ENCODE measurements at places on chromosomes 2 and 18. TPM values are rescaled to one million over a fixed set of nuclear protein-coding genes. Genes with fewer than 3 reads are reported as not detected.

CCDC68 gene
- 16.0 TPM for total RNA-seq

COMMD1 gene
- 26.0 TPM for total RNA-seq

SERPINB12 gene
- not detected for total RNA-seq

COL3A1 gene
- total RNA-seq, result not detected

KRCC1 gene
- total RNA-seq, result 31.9 TPM

RNF125 gene
- 0.50 TPM for total RNA-seq

STPG4 gene
- 12.7 TPM for total RNA-seq

CRYGD gene
- total RNA-seq, result not detected

DNA sequence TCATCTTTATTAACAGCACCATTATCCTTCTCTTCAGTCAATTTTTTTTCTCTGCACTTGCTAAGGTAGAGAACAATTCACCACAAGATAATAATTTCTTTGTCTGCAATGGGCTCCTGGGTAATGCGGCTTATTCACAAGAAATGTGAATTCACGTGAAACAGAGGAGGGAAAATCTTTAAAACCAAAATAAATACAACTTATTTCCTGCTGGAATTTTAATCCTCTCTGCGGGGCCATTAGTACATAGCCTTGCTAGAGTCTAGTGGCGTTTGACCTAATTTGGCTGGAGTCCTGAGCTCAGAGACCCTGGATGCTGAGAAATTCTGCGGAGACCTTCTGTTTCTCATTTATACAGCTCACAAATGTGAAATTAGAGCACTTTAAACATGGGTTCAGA lies 319.3 kb upstream of the MMADHC start:
- no peak for DNase-seq

- DNase-seq, result no peak
These were observed 144.2 kb upstream of the PARD3B start for GRCh38 chr2:204401114-204401513.

DNA sequence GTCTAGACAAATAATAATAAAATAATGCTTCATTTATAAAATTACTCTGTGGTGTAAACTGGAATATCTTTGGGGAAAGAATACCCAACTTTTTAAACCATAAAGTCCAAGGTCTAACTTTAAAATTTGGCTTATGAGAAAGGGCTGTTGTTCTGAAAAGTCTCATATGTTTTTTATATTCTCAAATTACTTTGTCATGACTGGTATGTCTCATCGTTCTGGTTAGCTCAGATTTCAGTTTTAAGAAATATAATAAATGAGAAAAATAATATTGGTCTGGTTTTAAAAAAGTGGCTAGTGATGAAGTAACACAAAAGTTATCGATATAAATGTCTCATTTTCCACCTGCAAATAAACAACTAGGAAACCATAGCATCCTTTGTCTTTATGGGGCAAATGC lies 1658.1 kb downstream of the LRP1B start:
- DNase-seq, result no peak

DNA sequence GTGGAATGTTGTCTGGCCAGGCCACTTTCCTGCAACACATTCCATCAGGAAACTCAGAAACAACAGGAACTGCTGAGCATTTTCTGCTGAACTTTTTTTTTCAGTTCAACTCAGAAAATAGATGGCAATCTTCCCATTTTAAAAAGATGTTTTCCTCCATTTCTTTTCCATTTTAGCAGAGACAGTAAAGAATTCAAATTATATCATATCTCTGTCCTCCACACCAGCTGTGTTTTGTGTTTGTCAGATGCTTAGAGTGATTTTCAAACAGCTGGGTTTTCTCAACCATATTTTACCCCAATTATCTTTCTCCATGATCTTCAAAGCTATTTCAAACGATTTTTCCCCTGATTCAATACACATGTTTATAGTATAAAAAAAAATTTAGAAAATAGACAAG lies 713.4 kb downstream of the LRRTM4 start:
- DNase-seq, result no peak

DNA sequence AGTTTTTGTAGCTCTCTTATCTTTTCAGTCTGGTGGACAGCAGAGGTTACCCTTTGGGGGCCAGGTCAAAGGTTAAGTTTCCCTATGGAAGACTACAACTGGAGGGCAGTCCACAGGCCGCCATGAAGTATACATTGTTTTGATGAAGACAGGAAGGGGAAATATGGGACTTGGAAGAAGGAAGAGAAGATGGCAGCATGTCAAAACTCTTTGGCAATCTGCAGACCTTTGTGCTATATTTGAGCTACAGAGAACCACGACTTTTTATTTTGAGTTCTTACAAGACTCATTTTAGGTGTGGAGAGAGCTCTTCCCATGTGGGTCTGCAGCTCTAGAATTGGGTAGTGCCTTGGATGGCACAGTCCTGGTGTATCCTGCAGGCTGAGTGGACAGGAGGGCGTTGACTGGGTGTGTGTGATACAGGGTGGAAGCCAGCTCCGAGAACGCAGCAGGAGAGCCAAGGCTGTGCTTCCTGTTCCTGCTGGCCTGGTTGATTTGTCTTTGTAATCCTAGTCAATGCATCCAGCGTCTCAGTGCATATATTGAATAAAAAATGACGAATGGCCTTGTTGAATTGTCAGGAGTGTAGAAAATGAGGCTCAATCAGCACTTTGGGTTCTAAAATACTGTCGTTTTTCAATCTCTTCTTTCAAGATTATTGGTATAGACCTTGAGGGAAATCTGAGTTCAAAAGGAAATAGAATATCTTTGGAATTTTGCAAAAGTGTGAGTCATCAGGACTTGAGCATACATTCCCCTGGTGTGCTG lies 11.5 kb downstream of the ITGA6 start:
- peak; percentile 68 for DNase-seq

DNA sequence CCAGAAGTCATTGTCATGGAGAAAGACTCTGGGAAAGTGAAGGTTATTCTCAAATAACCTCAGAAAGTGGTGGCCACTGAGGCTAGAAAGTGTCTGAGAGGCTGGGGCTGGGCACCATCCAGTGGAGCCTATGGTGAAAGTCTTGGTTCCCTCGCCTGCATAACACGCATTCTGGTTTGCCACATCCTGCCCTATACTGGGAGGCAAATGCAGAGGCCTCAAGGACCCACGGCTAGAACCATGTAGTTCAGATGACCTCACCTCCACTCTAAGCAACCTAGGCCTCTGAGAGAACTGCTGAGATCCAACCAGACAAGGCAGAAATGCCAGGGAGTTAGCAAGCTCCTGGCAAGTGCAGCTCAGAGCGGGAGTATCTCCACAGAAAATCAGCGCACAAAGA lies 5.1 kb downstream of the ITGB6 start:
- DNase-seq, result no peak

GRCh38 chr2:88690591-88691338 lies 708 bp upstream of the RPIA start:
- peak; percentile 34 for DNase-seq

- DNase-seq, result no peak
These were observed 278.1 kb downstream of the LRATD1 start for GRCh38 chr2:14910654-14911053.

DNA sequence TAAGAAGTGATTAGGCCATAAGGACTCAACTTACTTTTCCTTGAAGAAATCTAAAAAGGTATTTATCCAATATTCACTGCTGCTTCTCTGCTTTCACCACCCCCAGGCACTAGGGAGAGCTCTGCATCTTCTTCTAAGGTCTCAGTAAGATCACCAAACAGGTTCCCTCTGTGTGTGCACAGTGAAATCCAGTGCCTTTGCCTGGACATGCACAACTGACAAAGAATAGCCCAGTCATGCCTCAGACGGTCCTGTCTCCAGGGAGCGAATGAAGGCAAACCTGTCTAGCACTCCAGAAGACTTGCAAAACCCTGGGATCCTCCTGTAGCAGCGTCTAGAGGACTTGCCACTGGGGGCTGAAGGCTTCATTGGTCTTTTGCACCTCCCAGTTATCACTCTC lies 344.5 kb upstream of the LRATD1 start:
- peak; percentile 73 for DNase-seq

DNA sequence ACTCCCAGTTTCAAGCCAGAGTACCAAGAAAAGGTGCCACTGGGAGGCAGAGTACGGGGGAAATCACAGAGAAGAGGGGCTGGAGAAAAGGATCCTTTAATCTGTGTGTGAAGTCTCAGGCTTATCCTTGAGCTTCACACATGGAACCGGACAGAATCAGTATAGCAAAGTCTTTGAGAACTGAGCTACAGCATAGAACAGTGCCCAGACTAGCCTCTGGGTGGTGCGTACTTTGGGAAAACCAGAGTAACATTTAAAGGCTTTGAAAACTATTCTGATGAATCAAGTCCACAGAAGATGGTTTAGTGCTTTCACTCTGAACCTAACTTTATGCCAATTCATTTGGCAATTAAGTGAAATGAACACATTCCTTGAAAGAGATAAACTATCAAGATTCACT lies 83.1 kb downstream of the BABAM2 start:
- no peak for DNase-seq

DNA sequence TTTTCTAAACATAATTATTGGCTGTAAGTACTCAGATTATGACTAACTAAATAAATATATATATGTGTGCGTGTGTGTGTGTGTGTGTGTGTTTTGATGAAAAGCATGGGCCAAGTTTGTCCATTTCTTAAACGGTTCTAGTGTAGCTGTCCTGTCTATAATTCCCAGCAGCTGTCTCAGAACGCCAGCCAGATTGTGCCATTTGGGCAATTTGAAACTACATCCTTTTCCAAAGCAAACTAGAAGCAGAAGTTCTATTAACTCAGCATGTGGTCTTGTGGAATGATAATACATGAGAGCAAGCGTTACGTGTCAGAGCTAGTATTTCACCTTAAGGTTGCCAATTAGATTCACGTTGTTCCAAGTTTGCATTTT lies 1.7 kb downstream of the ARHGAP28 start:
- DNase-seq, result no peak

GRCh38 chr2:147355706-147356105 lies 489.1 kb upstream of the ACVR2A start:
- no peak for DNase-seq

DNA sequence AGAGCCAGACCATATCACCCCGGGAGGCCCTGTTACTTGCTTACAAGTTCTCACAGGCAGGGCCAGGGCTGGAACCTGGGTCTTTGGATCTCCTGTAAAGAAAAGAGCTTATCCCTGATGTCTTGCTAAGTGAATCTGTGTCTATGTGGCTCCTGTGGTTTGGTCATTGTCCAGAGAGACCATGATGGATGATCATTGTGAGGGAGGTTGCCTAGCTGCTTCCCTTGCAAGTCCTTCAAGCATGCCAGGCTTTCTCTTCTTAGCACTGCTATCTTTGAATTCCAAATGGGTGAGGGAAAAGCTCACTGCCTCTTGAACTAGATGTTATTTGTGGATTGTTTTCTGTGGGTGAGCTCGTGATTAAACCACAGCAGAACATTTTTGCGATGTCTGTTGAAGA lies 151.6 kb downstream of the FSHR start:
- DNase-seq, result no peak

GRCh38 chr18:44850001-44850400 lies 169.3 kb downstream of the SETBP1 start:
- no peak for DNase-seq

DNA sequence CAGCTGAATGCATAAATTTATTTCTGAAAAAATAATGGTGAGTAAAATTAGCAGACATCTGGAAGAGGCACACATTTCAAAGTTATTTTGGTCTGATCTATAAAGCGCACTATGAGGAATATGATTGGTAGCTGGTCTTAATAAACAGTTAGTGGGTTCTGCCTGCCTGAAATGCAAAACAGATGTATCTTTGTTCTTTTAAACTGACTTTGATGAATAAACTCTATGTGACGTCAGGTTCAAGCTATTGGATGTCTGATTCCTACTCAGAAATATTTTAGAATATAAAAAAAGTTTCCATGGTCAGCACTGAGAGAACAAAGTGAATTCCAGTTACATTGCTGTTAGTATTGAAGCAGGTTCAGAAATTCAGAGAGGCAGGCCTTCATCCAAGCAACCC lies 136.4 kb downstream of the TPGS2 start:
- no peak for DNase-seq

DNA sequence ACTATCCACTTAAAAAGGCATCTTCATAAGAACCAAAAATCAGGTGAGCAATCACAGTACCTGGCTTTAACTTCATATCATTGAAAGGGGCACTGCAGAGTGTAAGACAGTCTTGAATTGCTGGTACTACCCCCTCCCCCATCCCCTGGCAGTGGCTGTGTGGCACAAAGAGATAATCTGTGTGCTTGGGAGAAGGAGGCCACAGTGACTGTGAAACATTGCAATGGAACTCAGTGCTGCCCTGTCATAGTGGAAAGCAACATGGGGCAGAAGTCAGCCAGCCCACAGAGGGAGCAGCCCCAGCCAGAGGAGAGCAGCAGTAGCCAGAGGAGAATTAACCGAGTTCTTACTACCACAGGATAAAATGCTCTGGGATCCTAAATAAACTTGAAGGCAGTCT lies 45.3 kb upstream of the UGP2 start:
- DNase-seq, result no peak

DNA sequence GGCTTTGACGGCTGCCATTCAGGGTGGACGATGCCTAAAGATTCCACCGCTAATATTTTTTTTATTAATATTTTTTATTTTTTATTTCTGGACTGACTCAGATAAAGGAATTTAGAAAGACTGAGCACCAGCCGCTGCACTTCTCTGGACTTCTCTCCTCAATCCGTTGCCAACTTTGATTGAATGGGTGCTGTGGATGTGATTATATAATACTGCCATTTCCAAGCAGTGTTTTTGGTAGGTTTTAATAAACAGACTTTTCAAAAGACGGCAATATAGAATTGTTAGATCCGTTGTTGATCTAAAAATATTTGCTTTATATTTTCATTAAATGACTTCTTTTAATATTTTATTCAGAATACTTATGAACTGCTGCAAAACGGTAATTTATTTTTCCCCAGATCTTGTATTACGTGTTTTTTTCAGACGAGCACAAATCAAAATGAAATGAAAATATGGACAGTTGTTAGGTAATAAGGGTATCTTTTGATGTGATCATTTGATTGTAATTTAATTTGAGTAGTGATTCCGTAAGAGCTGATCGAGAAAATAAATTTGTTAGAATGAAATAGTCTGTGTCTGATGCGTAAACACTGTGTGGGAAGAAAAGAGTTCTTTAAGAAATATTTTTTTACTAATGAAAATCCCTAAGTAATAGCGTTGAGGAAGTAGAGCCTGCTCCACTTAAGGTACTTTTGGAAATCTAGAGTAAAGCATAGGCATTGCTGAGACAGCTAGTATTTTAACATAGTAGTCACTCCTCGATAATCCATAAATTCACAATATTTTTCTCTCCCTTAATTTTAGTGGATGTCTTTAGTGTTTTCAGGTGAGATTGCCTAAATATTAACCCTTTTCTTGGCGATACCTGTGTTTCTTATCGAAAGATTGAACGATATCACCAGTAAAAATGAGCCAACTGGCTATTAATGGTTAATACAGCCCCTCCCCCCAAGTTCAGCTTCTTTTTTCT lies 4.4 kb downstream of the POU3F3 start:
- DNase-seq, result no peak

GRCh38 chr2:47043142-47043890 lies 111.8 kb downstream of the STPG4 start:
- DNase-seq, result peak; percentile 84

Data from Calu3 (cell line).